ENCODE measurements at places on chromosomes 6 and 20.

GRCh38 chr20:49344975-49345374 is 67.1 kb upstream of the ZNFX1 start:
- peak; percentile 97 for DNase-seq

DNA sequence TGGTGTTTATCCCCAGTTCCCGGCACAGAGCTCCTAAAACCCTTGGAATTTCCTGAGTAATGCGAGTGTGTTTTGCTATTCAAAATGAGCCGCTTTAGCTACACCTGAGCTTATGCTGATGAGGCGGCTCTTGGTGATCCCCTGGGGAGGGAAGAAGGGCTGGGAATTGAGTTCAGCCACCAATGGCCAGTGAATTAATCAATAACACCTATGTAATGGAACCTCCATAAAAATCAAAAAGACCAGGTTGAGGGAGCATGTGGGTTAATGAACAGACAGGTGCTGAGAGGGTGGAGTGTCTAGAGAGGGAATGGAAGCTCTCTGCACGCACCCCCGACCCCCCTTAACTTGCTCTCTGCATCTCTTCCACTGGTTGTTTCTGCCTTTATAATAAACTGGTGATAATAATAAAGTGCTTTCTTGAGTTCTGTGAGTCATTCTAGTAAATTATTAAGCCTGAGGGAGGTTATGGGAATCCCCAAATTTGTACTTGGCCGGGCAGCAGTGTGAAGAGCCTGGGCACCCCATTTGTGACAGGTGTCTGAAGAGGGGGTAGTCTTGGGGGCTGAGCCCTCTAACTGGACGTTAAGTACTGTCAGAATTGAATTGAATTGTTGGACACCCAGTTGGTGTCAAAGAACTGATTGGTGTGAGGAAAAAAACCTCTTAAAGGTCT is 24.6 kb upstream of the SERPINB1 start:
- DNase-seq: no peak

GRCh38 chr6:17716221-17716620 is 9.5 kb upstream of the NUP153 start:
- DNase-seq: peak; percentile 59

DNA sequence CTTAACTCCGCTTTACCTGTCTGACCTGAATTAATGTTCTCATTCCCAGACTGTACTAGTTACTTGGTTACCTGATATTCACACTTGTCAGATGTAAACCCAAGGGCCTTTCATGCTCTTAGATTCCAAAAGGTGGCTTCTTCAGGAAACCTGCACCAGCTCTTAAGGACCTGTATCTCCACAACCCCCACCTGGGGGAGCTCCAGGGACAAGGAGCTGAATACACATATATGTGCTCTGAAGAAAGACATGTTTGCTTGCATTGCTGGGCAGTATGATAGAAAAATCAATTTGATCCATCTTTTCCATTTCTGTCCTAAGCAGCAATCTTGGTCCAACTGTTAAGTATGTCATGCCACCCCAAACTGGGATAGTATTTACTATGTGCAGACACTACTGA is 64.8 kb upstream of the POU3F2 start:
- DNase-seq: peak; percentile 9
